Right cardiac atrium (tissue), 5 donors: ENCODE measurements at places on chromosomes 2 and 18.

- DNase-seq: peak; percentile 75
Measured at GRCh38 chr18:47260120-47260923, 8.9 kb upstream of the SKOR2 start.

DNA sequence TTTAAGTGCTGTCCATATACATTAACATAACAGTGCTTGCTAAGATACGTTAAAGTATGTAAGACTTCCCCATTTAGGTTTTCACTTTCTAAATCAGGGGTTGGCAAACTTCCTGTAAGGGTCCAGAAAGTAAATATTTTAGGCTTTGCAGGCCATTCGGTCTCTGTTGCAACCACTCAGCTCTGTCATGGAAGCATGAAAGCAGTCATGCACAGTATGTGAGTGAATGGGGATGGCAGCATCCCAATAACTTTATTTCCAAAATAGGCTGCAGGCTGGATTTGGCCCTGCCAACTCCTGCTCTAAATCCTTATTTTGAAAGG is 128.7 kb downstream of the PLA2R1 start:
- DNase-seq: no peak

GRCh38 chr18:40018266-40018665 is 1936.8 kb upstream of the PIK3C3 start:
- no peak for DNase-seq

DNA sequence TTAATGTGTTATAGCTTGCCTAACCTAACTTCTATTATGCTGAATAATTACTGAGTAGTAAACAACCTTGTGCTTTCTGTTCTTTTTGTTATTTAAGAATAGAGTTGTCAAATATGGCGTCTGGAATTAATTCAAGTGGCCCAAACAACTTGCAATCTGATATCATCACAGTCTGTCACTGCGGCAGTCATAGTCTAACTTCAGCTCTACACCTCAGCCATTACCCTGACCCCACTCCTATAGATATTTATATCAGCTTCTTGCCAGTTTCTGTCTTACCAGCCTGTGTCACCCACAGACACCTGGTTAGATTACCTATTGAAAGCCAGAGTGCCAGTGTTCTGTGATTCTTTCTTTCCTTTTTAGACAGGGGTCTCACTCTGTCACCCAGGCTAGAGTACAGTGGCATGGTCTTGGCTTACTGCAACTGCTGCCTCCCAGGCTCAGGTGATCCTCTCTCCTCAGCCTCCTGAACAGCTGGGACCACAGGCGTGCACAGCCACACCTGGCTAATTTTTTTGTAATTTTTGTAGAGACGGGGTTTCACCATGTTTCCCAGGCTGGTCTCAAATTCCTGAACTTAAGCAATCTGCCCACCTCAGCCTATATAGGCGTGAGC is 14.1 kb upstream of the KLHL41 start:
- DNase-seq: no peak

DNA sequence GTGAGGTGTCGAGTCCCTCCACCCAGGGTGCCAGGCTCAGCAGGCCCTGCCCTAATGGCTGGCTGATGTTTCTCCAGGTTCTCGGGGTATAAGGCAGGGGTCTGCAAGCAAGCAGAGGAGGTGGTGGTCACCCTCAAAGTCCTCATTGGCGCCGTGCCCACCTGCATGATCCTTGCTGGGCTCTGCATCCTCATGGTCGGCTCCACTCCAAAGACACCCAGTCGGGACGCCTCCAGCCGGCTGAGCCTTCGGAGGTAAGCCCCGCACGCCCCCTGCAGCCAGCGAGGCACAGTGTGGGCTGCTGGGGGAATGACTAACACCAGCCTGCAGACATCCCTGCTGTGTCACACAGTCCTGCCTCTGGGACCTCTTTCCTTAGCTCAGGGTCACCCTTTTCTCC is 14.1 kb downstream of the MFSD2B start:
- no peak for DNase-seq

GRCh38 chr18:76323891-76324290 is 171.2 kb downstream of the ZNF516 start:
- no peak for DNase-seq

DNA sequence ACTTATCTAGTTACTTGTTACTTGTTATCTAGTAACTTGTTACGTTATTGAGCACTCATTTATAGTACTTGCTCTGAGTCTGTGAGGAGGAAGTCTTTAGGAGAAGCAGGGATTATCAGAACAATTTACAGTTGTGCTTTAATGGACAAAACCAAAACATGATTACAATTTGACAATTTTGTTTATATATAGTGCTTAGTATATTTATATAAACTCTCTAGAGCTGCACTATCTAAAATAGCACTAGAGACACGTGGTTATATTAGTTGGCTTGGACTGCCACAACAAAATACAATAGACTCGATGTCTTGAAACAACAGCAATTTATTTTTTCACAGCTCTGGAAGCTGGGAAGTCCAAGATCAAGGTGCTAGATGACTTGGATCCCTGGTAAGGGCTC is 78.4 kb downstream of the BMPR2 start:
- no peak for DNase-seq

DNA sequence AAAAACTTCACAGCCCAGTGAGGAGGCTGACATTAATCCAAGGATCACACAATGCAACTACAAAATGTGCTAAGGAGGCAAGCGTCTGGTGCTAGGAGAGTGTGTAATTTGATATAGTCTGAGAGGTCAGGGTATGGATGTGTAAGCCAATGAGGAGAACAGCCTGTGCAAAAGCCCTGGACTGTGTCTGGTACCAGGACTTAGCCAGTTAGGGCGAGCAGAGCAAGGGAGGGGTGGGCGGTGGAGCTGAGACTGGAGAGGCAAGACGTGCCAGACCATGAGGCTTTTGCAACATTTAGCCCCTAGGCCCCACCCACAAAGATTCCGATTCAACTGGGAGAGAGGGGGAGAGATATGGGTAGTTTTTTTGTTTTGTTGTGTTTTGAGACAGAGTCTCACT is 33.5 kb upstream of the SPRED2 start:
- peak; percentile 57 for DNase-seq

DNA sequence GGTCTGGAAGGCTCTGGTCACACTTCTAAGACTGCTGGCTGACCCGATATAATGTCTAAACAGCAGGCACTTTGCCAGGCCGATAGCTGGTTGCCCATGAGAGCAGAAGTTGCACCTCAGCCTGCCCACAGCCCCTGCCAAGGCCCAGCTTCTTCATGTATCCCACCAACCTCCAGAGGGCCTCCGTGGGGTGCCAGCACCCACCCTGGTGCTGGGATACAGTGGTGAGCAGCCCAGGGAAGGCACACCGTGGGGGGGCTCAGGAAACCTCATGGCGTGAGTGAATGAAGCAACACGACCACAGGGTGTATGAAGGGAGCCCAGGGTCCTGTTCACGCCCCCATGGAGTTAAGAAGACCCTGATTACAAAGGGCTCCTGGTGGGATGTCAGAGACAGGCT is 16.2 kb upstream of the GLI2 start:
- DNase-seq: peak; percentile 64

DNA sequence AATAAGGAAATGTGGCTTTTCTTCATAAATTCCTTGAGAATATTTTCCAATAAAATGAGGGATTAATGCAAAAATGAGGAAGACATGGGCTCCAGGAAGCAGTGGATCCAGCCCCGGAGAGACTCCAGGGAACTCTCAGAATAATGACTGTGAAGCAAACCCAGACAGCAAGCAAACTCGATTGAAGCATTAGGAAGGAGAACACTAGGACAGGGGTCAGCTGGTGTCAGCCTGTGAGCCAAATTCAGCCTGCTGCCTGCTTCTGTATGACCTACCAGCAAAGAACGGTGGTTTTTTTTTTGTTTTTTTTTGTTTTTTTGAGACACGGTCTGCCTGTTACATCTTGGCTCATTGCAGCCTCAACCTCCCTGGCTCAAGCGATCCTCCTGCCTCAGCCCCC is 274.3 kb upstream of the FBXO11 start:
- peak; percentile 43 for DNase-seq

GRCh38 chr2:27545348-27546141 is 37.3 kb upstream of the ZNF512 start:
- DNase-seq: no peak

- no peak for DNase-seq
Measured at GRCh38 chr2:8119782-8120505, 561.9 kb upstream of the ID2 start.

- DNase-seq: no peak
Measured at GRCh38 chr2:135271006-135271405, 218.9 kb downstream of the RAB3GAP1 start.

- no peak for DNase-seq
Measured at GRCh38 chr2:58701688-58702301, 460.7 kb upstream of the FANCL start.

DNA sequence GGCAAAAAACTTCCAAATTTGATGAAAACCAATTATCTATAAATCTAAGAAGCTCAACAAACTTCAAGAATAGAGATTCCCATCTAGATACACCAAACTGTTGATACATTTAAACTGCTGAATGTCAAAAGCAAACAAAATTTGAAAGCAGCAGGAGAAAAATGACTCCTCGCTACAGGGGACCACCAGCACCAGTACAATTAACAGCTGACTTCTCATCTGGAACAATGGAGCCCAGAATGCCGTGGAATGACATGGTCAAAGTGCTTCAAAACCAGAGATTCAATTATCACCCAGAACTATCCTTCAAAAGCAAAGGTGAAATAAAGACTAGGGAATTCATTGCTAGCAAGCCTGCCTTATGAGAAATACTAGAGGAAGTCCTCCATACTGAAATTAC is 11.6 kb downstream of the SRSF7 start:
- DNase-seq: no peak

GRCh38 chr2:232318169-232318855 is 60.2 kb upstream of the ALPP start:
- no peak for DNase-seq

DNA sequence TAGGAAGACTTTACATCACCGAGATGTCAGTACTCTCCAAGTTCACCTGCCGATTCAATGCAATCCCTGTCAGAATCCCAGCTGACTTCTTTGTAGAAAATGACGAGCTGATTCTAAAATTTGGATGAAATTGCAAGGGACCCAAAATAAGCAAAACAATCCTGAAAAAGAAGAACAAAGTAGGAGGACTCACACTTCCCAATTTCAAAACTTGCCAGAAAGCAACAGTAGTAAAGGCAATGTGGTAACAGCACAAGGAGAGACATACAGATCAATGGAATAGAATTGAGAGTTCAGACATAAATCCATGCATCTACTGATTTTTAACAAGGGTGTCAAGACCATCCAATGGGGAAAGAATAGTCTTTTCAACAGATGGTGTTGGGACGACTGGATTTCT is 52.2 kb downstream of the SMAD7 start:
- DNase-seq: no peak

DNA sequence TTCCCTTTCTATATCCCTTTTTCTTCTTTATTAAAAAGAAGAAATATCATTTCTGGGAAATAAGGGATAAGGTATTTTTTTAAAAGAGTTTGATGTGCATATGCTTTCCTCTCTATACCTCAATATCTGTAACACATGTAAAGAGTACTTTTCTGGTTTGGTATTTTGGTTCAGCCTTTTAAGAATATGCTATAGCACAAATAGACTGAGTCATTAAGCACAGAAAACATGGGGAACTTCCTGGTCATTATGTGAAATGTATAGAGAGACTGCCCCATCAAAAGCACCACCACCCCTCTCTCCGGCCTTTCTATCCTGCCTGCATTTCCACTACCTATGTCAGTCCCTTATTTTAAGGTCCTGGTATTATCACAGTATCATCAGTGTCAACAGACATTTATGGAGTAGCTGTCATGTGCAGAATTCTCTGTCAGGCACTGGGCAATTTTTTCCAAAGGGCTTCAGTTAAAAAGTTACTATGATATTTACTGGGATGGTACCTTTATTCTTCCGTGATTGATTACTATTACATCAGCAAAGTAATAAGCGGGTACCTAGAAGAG is 88.4 kb downstream of the ALPK2 start:
- DNase-seq: no peak

- no peak for DNase-seq
Measured at GRCh38 chr2:150781142-150781541, 293.7 kb upstream of the RND3 start.

- DNase-seq: no peak
Measured at GRCh38 chr18:58541789-58542425, 87.0 kb downstream of the ALPK2 start.

DNA sequence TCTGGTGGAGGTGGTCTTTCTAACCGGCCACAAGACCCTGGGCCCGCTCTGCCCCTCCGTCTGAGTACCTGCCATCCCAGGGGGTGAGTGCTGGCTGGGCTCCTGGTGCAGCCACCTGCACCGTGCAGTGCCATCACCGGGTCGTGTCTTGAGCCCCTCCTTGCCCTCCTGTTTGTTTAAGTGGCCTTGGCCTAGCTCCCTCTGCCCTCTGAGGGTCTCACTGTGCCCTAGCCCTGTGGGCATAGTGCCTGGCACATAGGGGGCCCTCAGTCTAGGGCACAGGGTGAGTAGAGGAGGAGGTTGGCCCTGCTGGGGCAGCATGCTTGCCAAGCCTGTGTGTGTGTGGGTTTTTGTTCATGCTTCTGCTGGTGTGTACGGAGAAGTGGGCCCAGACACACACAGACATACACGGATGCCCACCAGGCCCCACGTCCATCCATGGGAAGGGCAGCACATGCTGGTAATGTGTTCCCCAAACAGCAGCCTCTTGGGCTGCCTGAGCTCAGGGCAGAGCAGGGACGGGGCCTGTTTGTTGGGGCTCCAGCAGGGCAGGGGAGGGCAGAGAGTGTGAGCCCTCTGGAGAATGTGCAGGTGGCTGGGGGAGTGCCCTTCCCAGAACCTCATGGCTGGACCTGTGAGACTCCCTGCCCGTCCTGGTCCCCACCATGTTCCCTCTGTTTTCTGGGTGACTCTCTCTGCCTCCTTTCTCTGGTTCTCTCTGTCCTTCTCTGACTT is 94.6 kb downstream of the GLI2 start:
- peak; percentile 31 for DNase-seq

- DNase-seq: no peak
Measured at GRCh38 chr2:224412141-224413015, 10.5 kb upstream of the FAM124B start.

- DNase-seq: no peak
Measured at GRCh38 chr2:148300544-148300943, 279.7 kb downstream of the MBD5 start.

GRCh38 chr2:147662221-147662620 is 182.6 kb upstream of the ACVR2A start:
- no peak for DNase-seq

- no peak for DNase-seq
Measured at GRCh38 chr2:239881031-239881471, 144.1 kb downstream of the NDUFA10 start.

DNA sequence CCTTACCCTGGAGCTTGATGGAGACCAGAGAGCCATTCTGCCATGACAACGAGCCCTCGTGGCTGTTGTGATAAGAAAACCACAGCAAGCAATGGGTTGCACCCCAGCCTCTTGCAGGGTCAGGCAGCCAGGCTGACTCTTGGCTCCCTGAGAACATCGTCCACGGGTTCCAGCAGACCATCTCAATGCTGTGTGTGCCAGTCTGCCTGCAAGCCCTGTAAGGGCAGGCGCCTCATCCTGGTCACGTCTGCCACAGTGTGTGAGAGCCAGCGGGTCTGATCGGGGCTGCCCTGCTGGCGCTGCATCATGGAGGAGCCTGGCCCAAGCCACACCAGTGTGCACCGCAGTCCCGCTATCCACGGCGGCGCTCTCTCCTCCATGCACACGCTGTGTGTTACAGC is 71.0 kb upstream of the MGAT4A start:
- no peak for DNase-seq
